Tibial artery (tissue), 4 donors: ENCODE measurements at places on chromosomes 5 and 9.
A peak's percentile ranks its signal among the peaks of the same experiment; 100 is the strongest.

GRCh38 chr5:43287493-43287892, 25.7 kb downstream of the HMGCS1 start:
- no peak for DNase-seq

DNA sequence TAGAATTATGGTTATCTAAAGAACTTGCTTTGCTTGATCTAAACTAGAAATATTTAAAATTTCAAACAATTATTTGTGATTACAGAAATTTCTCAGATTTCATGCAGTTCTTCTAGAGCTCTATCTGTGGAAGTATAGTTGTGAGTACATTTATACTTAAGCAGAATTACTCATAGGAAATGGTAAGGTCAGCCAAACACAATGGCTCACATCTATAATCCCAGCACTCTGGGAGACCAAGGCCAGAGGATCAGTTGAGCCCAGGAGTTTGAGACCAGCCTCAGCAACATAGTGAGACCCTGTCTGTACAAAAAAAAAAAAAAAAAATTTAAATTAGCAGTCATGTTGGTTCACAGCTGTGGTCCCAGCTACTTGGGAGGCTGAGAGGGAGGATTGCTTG, 71.0 kb downstream of the INVS start:
- DNase-seq = no peak

GRCh38 chr5:59554501-59554900, 339.0 kb downstream of the PDE4D start:
- DNase-seq = no peak

- no peak for DNase-seq
These were observed 296.6 kb upstream of the PCSK5 start for GRCh38 chr9:75593920-75594319.

GRCh38 chr5:99955006-99955405, 580.2 kb upstream of the FAM174A start:
- no peak for DNase-seq

DNA sequence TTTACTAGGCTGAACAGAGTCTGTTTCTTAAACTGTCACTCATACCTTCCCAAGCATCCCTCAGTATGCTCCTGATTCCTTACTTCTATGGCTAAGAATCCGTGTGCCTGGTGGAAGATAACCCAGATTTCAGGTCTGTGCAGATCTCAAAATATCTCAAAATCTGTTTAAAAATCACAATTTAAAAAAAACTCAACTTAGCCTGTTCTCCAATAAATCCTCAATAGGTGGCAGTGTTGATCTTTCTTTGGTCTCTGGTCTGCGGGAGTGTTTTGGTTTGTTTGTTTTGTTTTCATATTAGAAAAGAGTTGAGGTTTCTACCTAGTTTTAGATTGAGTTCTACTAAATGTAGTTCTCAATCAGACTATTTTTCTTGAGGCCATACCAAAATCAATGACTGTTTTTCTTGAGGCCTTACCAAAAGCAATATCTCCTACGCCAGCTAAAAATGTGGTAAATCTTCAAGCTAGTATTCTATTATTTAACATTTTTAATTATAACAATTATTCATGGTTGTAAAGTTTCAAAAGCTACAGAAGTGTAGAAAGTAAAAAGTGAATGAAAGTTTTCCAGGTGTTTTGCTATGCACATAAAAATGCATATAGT, 57.9 kb downstream of the TGFBR1 start:
- DNase-seq = no peak

- peak; percentile 88 for DNase-seq
These were observed 2.5 kb upstream of the SEC16A start for GRCh38 chr9:136485049-136486045.

- no peak for DNase-seq
These were observed 19.8 kb downstream of the CORO2A start for GRCh38 chr9:98172604-98173003.

GRCh38 chr5:169347786-169348185, 46.8 kb upstream of the SLIT3 start:
- DNase-seq = no peak
